Adrenal gland (tissue), 19 donors: ENCODE measurements at places on chromosomes 3 and 15. TPM values are rescaled to one million over a fixed set of nuclear protein-coding genes. Genes with fewer than 3 reads are reported as not detected.

SNRPA1 gene
- total RNA-seq: 42.6 TPM

C3orf70 gene
- total RNA-seq: 0.79 TPM

PTX3 gene
- 0.12 TPM for total RNA-seq

GADL1 gene
- 0.15 TPM for total RNA-seq

TTC23 gene
- total RNA-seq: 11.1 TPM

ZNF385D gene
- total RNA-seq: 0.09 TPM

CYP11A1 gene
- total RNA-seq: 5,219 TPM

DUOXA2 gene
- 4.1 TPM for total RNA-seq

GOLGA8T gene
- not detected for total RNA-seq

ZKSCAN7 gene
- total RNA-seq: 10.4 TPM

- no peak for DNase-seq
Observed at GRCh38 chr3:149280671-149281349, 52.6 kb downstream of the TM4SF18 start.

- no peak for DNase-seq
Observed at GRCh38 chr3:189871418-189871817, 240.2 kb downstream of the TP63 start.

DNA sequence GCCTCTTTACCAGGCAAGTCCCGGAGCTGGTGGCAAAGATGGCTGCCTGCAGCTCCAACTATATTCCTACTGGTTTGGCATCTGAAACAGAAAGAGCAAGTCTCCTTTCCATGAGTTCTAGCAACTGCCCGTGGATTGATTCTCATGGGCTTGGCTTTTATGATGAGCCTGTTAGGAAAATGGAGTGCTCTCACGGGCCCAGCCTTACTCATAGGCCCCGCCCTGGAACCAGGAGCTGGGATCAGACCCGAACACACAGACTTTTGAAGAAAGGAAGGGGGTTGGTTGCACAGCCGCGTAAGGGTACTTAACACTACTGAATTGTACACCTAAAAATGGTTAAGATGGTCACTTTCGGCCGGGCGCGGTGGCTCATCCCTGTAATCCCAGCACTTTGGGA, 2.9 kb downstream of the NRROS start:
- DNase-seq: no peak

GRCh38 chr15:72153269-72154000, 35.2 kb downstream of the SENP8 start:
- no peak for DNase-seq

DNA sequence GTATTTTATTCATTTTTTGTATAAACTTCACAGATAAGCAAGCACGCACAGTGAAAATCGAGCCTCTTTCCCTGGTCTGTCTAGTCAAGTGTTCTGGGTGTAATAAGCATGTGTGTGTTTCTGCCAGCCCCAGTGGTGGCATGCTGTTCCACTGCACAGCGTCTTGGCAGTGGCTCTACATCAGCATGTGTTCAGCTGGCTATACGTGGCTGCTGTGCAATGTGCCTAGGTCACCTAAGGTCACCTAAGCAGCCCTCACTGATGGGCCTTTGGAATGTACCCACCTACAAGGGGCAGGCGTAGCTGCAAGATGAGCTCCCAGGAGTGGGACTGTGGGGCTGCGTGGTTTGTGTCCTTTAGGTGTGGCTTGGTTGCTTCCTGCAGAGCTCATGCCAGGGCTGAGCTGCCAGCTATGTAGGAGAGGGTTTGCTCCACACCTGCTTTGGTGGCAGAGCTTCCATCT, 4.9 kb downstream of the LIMD1 start:
- no peak for DNase-seq

DNA sequence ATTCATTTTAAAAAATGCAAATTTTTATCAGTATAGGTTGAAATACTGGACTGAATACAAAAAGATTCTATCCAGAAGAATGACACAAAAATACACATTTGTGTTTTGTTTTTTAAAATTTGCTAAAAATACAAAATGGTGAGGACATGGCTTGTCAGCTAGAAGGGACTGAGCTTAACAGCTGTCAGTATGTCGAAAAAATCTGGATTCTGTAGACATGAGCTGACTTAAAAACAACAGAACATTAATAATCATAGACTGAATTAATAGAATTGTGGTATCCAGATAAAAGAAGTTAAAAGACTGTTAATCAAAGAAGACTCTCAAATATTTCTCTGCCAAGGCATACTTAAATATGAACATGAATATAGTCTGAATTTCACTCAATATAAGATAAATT, 244.9 kb upstream of the CBLB start:
- DNase-seq: no peak

- DNase-seq: peak; percentile 79
Observed at GRCh38 chr3:134794950-134795745, at the start of gene EPHB1. EPHB1 (plus strand) TSS chr3:134795260.

GRCh38 chr15:80834906-80835305, 55.7 kb downstream of the CEMIP start:
- no peak for DNase-seq

DNA sequence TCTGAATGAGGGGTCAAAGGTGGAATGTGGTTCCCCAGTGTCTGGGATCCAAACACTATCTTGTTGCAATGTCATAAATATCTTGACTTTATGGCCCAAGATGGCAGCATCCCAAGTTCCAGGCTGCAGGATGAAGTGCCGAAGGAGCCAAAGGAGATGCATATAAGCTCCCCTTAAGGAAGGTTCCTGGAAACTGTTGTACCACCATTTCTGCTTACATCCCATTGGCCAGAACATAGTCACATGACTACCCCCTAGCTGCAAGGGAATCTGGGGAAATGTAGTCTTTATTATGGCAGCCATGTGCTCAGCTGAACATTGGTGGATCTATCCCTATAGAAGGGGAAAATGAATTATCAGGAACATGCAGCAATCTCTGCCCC, 54.3 kb downstream of the BDH1 start:
- DNase-seq: no peak

- no peak for DNase-seq
Observed at GRCh38 chr3:189132231-189132671, 39.5 kb upstream of the TPRG1 start.

DNA sequence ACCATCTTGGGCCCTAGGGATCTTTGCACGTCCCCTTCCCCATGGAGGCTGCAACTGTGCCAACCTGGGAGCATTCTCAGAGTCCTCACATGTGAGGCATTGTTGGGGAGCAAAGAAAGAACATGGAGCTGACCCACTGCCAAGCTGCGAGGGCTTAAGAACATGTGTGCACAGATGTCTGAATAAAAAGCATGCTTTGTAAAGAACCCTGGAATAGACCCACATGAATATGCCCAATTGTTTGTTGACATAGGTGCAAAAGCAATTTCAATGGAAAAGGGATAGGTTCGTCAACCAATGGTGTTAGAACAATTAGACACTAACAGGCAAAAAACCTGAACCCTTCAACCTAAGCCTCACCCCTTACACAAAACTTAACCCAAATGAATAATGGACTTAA, 9.3 kb downstream of the PGPEP1L start:
- DNase-seq: no peak

GRCh38 chr3:72597756-72598195, 250.5 kb downstream of the SHQ1 start:
- DNase-seq: no peak

DNA sequence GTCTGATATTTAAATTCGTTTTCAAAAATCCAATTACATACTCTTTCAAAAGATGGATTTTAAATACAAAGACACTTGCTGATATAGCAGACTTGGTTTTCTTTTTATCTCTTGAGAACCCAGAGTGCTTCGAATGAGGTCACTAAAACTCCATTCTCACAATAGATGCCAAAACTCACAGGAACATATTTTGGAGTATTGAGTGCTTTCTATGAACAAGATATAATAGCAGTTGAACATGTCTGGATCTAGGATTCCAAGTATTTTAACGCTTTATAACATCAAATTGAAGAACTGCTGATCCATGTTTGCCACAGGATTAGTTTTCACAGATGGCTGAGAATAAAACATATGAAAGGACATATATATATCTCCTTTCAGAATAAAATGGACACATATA, 113.2 kb downstream of the SAMMSON start:
- no peak for DNase-seq

- DNase-seq: peak; percentile 21
Observed at GRCh38 chr3:10248984-10249748, 907 bp downstream of the TATDN2 start.

GRCh38 chr3:18900994-18901393, 247.3 kb upstream of the KCNH8 start:
- DNase-seq: no peak

DNA sequence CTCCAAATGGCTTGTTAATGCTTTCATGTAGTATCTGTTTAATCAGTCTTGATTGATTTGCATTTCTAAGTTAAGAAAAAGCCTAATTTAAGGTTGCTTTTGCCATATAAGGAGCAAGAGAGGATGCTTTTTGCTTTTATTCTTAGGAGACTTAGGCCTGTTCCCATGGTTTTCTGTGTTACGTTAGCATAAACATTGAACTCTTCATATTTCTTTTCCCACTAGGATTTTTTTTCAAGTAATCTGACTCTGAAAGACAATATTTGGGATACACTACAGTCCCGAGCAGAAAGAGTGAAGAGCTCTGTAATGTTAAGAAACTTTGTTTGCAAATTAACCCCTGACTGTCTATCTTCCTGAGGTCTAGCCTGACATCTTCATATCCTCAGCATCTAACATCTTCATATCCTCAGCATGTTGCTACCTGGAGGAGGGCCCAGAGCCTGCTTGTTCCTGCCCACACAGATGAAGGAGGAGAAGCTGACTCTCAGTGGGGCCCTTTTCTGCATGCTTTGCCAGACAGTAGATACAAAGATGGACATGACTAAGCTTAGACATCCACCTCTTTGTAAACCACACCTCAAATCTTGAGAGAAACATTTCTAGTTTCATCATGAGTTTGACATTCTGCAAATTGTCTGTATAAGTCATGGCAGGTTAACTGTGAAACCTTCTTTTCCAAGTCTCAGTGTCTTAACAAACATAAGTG, 86.2 kb upstream of the COL6A5 start:
- no peak for DNase-seq

- no peak for DNase-seq
Observed at GRCh38 chr3:125512135-125512920, 7.7 kb downstream of the SNX4 start.

- DNase-seq: no peak
Observed at GRCh38 chr15:27770769-27771554, 328.2 kb downstream of the OCA2 start.

GRCh38 chr3:87873136-87873535, 185.7 kb downstream of the CGGBP1 start:
- DNase-seq: no peak

GRCh38 chr3:2511356-2511755, 412.7 kb downstream of the CNTN4 start:
- no peak for DNase-seq

DNA sequence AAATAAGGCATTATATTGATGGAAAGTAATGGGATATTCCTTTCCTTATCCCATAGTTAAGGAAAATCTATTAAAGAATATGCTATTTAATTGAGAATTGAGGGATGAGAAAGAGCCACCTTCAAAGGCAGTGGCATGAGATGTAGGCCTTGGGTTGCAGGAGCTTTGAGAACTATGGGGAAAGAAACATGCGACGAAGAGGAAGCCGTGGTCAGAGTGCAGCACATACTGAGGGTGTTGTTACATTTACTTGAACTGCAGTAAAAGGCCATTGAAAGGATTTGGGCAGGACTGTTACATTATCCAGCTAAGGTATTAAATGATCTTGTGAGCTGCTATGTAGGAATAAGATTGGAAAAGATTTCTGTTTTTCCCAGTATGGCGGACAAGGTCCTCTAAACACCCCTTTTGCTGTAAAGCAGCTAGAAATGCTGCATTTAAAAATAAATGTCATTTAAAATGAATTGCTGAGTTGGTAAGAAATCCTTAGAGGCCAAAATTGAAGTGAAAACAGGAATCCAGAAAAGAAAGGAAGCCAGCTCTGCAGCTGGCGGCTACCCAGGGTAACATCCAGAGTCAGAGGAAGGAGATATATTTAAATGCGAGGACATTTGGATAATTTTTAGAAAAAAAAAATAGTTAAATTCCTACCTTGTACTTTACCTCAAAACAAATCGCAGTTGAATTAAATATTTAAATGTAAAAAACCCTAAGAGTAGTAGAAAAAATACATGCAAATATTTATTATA, 61.7 kb downstream of the IL1RAP start:
- no peak for DNase-seq

DNA sequence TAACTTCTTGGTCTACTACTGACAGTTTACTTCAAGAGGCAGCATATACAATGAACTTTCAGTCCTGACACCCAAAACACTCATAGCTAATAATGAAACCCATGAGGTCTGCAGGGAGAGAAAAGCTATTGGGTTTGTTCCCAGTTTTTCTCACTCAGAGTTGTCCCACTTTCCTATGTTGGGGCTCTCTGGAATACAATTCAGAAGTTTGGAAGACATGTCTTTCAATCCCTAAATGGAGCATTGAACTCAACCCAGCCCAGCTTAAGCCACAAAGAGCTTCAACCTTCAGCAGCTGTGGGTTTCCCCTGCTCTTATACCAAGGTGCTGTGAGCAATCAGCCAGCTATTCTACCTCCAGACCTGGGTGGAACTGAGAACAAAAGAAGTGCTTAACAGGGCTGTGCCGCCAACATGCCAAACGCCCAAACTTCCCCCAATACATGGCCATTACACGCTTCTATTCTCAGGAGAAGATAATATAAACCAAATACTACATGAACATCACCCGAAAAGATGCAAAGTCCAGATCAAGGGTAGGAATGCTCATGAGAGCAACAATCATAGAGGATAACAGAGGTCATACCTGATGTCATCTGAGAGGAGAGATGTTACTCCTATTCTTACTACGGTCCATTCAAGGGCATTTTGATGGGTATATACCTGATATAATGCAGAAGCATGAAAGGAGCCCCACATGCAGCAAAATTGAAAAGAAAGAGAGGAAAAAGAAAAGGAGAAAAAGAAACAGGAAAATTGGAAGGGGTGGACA, 131.2 kb upstream of the TGFBR2 start:
- DNase-seq: no peak

GRCh38 chr3:187520027-187520945, 149.9 kb downstream of the SST start:
- peak; percentile 15 for DNase-seq

DNA sequence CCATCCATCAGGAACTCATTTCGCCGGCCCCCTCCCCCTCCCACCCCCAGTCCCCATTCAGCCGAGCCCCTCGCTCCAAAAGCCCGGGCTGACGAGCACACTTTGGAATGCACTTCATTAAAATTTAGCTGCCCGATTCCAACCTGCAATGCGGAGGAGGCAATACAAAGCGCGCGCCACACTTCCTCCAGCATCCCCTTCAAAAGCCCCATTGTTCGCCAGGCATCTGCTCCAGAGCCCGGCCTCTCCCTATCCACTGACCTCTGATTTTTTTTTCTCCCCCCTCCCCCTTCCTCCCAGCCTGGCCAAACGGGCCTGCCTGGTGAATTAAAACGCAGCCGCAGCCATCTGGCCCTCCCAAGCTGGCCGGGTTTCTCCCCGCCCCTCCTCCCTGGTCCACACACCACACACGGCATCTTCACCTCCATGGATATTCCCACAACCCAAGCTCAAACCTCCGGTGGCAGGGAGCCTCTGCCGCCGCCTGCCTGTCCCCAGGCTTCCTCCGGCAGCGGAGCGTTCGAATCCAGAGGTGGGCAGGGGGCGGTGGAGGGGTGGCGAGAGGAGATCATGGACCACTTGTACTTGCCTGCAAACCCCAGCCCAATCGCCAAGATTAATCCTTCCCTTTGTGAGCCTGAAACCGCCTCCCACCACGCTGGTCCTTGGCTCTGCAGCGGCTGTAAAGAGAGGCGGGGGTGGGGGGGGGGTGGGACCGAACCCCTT, 441.3 kb downstream of the MAGI1 start:
- DNase-seq: no peak
